ENCODE measurements at places on chromosomes 6 and 20.

- peak; percentile 81 for DNase-seq
Observed at GRCh38 chr6:26045065-26045927, 41.9 kb upstream of the HFE start.

DNA sequence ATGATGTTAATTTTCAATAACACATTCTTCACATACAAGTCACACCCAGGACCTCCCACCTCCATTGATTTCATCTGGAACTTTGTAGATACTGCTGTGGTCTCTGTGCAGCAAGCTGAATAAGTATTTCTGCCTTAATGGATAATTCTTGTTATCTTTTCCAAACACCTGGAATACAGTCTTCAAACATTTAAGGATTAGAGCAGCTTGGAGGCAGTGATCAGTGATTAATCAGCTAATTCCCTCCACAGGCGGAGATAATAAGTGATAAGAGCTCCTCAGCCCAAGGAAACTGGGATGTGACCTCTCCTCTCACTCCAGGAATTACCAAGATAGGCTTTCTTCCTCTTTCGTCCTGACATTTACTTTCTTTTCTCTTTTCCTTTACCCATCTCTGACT lies 110.7 kb downstream of the FIG4 start:
- DNase-seq = no peak

GRCh38 chr6:128365520-128366160 lies 154.8 kb downstream of the PTPRK start:
- DNase-seq = no peak

- no peak for DNase-seq
Observed at GRCh38 chr20:6651016-6651415, 116.5 kb upstream of the BMP2 start.

DNA sequence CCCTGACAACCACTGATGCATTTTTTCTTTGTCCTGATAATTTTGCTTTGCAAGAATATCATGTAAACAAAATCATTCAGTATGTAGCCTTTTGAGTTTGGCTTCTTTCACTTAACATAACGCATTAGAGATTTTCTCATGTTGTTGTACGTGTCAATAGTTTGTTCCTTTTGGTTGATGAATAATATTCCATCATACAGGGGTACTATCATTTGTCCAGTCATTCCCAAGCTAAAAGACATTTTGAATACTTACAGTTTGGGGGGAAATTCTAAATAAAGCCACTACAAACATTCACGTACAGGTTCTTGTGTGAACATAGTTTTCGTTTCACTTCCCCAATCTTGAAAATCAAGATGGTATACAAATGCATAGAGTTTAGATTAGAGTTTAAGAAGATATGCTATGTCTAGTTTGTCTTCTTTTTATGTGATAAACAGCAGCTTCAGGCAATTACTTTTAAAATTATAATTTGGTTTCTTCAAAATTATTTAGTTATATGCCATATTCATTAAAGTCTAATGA lies 5.2 kb downstream of the HAO1 start:
- DNase-seq = no peak

GRCh38 chr6:17442196-17442595 lies 48.8 kb downstream of the CAP2 start:
- no peak for DNase-seq

DNA sequence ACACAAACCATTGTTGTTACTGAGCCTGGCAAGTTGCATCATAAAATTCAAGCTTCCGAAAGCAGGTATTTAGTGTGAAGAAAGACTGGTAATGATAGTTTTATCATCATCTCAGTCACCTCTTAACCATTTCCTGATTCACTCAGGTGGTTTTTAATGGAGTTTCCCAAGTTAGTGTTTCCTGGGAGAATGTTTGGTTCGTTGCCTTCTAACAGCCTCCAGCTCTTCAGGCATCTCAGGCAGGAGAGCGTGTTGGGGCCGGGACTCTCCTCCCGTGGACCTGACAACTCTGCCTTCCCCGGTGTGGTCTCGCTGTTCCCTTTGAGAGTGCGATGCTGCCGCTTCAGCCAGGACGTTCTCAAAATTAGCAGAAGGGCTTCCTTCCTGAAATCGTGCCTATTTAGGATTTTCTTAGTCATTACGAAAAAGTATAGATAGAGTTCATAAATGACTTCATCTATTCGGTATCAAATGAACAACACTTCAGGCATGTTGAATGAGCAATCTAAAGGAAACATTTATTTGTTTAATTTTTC lies 105.0 kb upstream of the QKI start:
- no peak for DNase-seq

GRCh38 chr6:8857160-8857559 lies 421.8 kb upstream of the SLC35B3 start:
- DNase-seq = no peak

DNA sequence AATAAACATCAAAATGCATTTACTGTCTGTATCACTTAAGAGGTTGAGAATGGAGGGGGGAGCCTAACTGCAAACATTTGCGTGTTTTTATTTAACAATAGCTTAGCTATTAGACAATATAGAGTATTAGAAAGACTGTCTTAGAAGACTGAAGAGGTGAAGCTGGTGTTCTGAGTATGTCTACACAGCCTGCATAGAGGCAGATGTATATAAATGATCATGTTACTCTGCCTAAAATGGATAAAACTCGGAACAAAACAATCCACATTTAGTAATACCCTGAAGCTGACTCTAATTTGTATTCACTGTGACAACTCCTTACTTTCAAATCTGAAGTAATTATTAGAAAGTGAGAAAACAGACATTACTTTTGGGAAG lies 181.9 kb downstream of the GMPR start:
- DNase-seq = no peak

- no peak for DNase-seq
Observed at GRCh38 chr6:128005009-128005408, 104.2 kb upstream of the THEMIS start.

GRCh38 chr6:118697554-118697953 lies 46.2 kb upstream of the CEP85L start:
- DNase-seq = no peak

DNA sequence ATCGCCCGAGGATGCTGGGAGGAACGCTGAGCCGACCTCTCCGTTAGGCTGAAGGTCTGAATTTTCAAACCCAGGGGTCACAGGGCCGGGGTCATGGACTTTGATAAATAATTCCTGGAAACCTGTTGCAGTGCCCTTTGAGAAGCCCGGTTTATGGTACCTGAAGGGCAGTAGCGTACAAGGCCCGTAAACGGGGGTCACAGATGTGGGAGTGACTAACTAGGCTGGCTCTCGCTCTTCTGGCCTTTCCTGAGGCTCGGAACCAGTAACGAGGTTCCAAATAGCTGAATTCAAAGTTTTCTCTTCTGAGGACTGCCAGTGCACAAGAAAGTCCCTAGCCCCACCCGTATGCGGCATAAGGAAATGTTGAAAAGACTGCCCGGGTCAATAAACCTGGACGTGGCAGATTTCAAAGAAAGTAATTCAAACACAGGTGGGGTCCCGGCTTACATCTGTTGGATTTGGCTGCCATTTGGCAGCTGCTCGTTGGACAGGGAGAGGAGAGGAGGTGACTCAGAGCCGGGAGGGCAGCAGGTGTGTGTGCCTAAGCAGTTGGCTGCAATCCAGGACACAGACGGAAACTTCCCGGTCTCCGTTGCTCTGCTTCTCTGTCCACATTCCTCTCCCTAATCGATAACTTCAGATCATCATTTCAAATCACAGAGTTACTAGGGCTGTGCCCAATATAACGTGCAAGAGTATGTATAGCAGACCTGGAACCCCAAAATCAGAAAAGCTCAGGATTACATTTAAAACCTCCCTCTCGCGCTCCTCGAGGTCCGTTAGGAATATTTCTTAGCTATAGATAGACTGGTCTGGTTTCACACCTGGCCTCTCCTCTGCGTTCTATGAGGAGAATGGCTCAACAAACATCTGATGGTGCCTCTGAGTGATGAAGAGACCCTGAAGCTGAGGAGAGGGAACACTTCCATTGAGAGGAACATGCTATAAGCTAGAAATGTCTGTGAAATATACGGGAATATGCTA lies 765 bp upstream of the GMDS start:
- peak; percentile 57 for DNase-seq

DNA sequence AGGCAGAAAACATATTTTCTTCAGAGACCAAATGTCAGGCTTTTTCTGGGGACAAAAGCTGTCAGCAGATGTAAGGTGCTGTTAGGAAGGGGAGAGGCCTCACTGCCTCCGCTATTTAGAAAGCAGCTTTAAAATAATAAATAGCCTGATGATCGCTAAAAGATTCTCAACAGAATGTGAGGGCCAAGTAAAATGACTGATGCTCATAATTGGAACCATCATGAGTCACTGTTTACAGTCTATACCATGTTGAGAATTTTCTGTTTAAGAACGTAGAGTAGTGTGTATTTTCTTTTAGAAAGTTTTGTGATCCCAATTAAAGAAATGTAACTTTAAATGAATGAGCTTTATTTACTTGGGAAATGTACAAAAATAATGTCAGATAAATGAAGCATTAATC lies 220.0 kb downstream of the CLIC5 start:
- DNase-seq = no peak

DNA sequence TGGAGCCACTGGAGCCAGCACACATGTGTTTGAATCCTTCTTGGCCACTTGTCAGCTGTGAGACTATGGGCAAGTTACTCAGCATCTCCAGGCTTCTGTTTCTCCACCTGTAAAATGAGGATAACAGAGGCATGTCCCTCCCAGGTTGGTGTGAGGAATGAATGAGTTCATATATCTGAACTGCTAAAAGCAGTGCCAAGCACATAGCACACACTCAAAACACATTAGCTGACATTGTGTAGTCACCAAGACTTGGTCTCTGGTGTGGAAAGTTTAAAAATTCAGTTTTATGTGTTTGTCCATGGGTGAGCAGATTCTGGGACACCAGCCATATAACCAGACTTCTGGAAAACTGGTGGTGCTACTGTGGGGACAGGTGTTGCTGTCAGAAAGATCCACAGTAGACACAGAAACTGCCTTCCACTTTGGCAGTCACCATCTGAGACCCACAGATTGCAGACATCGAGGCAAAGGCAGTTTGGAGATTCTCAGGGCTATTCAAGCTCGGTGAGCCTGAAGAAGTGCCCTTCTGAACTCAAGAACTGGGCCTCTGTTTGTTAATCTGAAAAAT lies 115.8 kb downstream of the MRPL14 start:
- DNase-seq = no peak

- no peak for DNase-seq
Observed at GRCh38 chr6:114304304-114304887, 38.4 kb downstream of the HS3ST5 start.

DNA sequence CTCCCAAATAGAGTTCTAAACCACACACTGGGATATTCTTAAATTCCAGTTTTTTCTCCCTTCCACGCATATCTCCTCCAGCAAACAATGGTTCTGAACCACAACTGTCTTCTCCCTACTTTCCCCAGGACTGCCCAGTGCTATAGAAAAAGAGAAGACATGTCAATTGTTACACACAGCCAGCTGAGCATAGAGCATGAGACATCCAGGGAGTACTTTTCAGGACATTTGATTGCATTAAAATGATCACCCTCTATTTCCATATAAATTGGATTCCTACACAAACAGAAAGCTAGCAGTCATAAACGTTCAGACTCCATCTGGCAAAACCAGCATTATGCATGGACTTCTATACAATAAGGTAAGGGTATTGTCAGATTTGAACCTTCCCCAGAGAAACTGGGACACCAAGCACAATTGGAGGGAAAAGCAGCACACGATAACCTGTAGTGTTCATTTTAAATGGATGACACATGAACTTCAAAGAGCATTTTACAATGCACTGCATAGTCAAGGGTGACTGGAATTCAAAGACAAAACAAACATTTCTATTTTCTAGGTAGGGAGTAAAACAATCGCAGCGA lies 93.1 kb upstream of the HEY2 start:
- DNase-seq = no peak

DNA sequence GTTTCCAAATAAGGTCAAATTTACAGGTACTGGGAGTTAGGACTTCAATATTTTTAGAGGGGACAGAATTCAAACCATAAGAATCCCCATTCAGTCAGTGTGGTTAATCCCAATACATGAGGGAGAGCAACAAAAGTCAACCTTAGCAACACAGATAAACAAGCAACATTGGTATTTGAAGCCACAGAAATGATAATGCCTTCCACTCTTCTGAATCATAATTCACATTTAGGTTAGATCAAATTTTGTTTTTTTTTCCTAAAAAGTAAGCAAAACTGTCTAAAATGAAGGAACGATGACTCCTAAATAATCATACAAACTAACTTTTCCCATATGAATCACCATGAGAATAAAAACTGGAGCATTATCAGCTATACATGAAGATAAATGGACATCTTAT lies 246.0 kb upstream of the TENT5A start:
- DNase-seq = no peak
